ENCODE measurements at places on chromosomes 12 and 14. TPM values are rescaled to one million over a fixed set of nuclear protein-coding genes. Genes with fewer than 3 reads are reported as not detected.

- H3K4me3 ChIP-seq, result no peak overlapping the region
- no peaks in the 10 kb centered on the region for H3K27me3 ChIP-seq
- H3K4me1 ChIP-seq, result no peaks in the 10 kb centered on the region
- H3K36me3 ChIP-seq, result peaks cover 11% of the 10 kb centered on the region
- no peak overlapping the region for H3K27ac ChIP-seq
- DNase-seq, result no peak
These were observed 13.6 kb upstream of the SMARCC2 start for GRCh38 chr12:56202838-56203237.

- no peaks in the 10 kb centered on the region for H3K27me3 ChIP-seq
- DNase-seq, result no peak
- H3K4me3 ChIP-seq, result no peak overlapping the region
- no peak overlapping the region for H3K27ac ChIP-seq
These were observed 140.8 kb upstream of the CNTN1 start for GRCh38 chr12:40551466-40551865.

DNA sequence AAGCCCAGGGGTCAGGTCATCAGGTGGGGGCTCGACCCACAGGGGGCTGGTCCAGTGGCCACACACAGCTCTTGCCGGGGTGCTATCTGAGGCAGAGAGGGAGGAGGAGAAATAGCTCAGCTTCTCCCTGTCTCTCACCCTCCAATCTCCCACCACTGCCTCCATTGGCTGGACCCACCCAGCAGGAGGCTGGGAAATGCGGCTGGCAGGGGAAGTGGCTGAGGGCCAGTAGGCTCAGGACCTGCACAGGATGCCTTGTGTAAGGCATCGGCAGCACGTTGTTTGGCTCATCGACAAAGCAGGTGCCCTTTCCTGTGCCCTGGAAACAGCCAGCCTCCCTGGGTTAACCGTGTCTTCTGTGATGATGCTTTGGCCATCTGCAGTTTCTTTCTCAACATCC is 58.8 kb upstream of the SLC24A4 start:
- H3K36me3 ChIP-seq, result no peaks in the 10 kb centered on the region
- H3K27me3 ChIP-seq, result no peaks in the 10 kb centered on the region
- no peak overlapping the region for H3K4me3 ChIP-seq
- H3K27ac ChIP-seq, result no peak overlapping the region

DNA sequence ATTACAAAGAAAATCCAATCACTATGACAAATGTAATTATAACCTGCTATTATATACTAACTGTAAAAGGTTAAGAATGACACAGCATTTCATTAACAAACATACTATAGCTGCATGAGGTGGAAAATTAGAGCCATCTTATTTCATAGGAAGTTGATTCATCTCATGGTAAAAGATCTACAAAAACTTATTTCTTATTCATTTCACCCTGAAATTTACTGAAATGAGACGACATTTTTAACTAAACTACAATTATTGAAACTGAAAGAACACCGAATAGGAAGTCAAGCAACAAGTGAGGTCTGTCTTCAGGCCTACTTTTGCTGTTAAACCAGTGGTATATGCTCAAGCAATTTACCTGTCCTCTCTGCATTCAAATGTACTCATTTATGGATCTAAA is 87.2 kb downstream of the CEP83 start:
- H3K4me3 ChIP-seq, result no peak overlapping the region
- H3K27ac ChIP-seq, result no peak overlapping the region
- DNase-seq, result no peak
- H3K36me3 ChIP-seq, result no peaks in the 10 kb centered on the region
- no peaks in the 10 kb centered on the region for H3K27me3 ChIP-seq

Gene FOXA1
- total RNA-seq, result 1.3 TPM

DNA sequence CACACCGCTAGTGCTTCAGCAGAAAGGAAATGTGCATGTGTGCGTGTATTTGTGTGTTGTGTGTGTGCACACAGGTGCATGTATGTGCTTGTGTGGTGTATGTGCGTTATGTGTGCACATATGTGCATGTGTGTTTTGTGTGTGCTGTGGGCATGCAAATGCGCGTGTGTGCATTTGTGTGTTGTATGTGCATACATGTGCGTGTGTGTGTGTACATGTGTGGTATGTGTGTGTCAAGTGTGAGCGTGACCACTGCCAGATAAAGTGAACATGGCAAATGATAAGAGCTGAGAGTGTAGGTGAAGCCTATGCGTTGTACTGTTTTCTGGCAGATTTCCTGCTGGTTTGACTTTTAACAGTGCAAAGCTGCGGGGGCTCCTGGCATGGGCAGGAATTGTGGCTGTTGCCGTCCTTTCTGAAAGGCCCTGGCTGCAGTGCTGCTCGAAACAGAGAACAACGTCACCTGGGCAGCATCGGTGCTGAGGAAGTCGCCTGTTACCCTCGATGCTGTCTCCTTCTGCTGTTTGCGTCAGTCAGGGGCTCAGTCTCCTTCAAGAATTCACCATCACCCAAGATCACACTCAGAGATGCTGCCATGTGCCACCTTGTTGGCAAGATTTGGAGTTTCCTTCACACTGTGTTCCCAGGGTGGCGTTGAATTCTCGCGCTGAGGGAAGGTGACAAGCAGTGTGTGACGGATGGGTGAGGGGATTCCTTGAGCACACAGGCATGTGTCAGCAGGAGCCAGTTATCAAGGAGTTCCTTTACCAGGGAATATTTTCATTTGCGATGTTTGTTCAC is 56.1 kb downstream of the ADGRD1 start:
- no peak overlapping the region for H3K4me3 ChIP-seq
- H3K27ac ChIP-seq, result no peak overlapping the region
- no peaks in the 10 kb centered on the region for H3K36me3 ChIP-seq

DNA sequence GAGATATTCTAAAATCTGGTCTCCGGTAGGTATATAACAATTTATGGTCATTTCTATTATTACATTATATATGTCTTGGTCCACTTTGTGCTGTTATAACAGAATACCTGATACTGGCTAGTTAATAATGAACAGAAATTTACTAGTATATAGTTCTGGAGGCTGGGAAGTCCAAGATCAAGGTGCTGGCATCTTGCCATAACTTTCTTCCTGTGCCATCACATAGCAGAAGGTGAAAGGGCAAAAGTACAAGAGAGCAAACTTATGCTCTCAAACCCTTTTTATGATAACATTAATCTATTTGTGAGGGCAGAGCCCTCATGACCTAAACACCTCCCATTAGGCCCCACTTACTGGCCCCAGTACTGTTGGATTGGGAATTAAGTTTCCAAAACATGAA is 17.9 kb upstream of the BATF start:
- H3K27me3 ChIP-seq, result no peaks in the 10 kb centered on the region
- no peak overlapping the region for H3K4me3 ChIP-seq
- DNase-seq, result no peak
- H3K4me1 ChIP-seq, result no peaks in the 10 kb centered on the region

- no peaks in the 10 kb centered on the region for H3K36me3 ChIP-seq
- H3K27ac ChIP-seq, result no peak overlapping the region
- DNase-seq, result no peak
- no peaks in the 10 kb centered on the region for H3K4me1 ChIP-seq
These were observed 245.4 kb upstream of the TMEM132C start for GRCh38 chr12:128021561-128021960.

Gene COL2A1
- total RNA-seq, result 0.22 TPM

DNA sequence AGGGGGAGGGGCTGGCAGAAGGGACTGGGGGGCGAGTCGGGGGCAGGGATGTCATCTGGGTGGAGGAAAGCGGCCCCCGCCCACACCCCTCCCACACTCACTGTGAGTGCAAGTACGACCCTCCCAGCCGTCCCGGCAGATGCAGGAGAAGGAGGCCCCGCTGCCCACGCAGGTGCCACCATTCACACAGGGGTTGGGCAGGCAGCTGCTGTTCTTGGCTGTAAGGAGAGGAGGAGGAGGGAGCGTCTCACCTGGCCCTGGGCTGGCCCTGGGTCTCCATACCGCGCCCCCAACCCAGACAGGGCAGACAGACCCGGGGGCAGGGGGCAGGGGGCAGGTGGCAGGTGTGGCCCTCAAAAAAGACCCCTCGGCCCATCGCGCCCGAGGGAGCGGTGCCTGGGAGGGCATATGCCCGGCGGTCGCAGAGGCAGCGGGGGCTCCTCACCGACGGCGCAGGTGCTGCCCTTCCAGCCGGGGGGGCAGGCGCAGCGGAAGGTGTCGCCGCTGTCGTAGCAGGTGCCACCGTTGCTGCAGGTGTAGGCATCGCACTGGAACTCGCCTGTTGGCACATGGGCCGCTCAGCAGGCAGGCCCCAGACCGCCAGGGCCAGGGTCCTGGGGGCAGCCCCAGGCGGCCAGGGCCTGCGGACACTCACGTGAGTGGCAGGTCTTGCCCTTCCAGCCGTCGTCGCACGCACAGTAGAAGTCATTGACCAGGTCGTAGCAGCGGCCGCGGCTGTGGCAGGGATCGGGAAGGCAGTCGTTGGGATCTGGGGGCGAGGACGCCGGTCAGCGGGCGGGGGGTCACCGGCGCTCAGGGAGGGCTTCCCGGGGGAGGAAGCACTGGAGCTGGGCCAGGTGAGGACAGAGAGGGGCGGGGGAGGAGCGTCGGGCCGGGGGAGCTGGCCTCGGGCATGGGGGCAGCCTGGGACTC is 20.6 kb downstream of the JAG2 start:
- H3K36me3 ChIP-seq, result peaks cover 8% of the 10 kb centered on the region
- no peaks in the 10 kb centered on the region for H3K27me3 ChIP-seq
- no peak overlapping the region for H3K4me3 ChIP-seq
- H3K4me1 ChIP-seq, result no peaks in the 10 kb centered on the region
- no peak overlapping the region for H3K27ac ChIP-seq

Gene AEBP2
- total RNA-seq, result 44.6 TPM

DNA sequence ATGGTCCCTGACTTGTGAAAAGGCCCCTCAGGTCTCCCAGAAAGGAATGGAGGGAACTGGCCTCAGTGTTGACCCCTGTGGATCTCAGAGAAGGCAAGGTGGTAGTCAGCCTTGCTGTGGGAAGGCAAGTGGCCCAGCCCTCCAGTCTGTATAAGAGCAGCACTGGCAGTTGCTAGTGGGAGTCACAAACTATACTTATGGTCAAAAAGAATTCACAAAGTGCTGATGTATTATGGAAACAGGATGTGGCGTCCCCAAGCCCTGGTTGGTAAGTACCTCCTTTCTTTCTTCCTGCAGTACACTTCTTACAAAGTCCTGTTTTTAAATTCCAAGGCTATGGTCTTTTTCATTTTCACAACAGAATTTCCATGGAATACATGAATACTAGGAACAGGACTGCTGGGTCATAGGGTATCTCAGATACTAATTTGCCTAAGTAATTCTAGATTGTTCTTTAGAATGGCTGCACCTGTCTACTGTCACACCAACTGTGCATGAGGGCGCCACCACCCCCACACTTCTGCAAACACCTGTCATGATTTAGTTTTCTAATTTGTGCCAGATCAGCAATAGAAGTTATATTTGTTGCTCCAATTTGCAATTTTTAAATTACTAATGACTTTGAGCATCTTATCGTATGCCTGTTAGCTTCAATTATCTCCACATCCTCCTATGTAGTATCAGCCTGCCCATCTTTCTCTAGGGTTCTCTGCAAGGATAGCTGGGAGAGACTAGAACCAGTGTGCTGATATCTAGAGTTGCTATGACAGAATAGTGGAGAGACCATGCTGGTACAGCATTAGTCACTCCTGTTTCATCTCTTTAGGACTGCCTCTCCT is 40.7 kb upstream of the TMEM263 start:
- no peak overlapping the region for H3K4me3 ChIP-seq
- H3K27me3 ChIP-seq, result no peaks in the 10 kb centered on the region
- H3K27ac ChIP-seq, result no peak overlapping the region
- H3K4me1 ChIP-seq, result no peaks in the 10 kb centered on the region
- DNase-seq, result no peak

Gene PTCSC3
- total RNA-seq, result not detected

DNA sequence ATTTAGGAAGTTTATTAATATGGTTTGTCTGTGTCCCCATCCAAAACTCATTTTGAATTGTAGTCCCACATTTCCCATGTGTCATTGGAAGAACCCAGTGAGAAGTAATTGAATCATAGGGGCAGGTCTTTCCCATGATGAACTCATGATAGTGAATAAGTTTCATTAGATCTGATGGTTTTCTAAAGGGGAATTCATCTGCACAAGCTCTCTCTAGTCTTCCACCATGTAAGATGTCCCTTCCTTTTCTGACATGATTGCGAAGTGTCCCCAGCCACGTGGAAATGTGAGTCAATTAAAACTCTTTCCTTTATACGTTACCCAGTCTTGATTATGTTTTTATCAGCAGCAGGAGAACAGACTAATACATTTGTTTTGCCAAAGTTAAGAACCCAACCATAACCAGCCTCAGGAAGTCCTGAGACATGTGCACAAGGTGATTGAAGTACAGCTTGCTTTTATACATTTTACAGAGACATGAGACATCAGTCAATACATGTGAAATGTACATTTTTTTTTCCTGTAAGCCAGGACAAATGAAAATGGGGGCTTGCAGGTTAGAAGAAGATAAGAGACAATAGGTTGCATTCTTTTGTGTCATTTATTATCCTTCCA is 1136.7 kb downstream of the TMEM121 start:
- no peak for DNase-seq
- H3K4me3 ChIP-seq, result no peak overlapping the region
- H3K27me3 ChIP-seq, result no peaks in the 10 kb centered on the region
- H3K27ac ChIP-seq, result no peak overlapping the region
- no peaks in the 10 kb centered on the region for H3K4me1 ChIP-seq

- no peaks in the 10 kb centered on the region for H3K36me3 ChIP-seq
- H3K4me1 ChIP-seq, result peaks cover 5% of the 10 kb centered on the region
- H3K27me3 ChIP-seq, result no peaks in the 10 kb centered on the region
- no peak for DNase-seq
- no peak overlapping the region for H3K4me3 ChIP-seq
These were observed 516.5 kb upstream of the MGAT4C start for GRCh38 chr12:86772696-86773095.

Gene MANSC4
- not detected for total RNA-seq

- no peaks in the 10 kb centered on the region for H3K27me3 ChIP-seq
- DNase-seq, result no peak
- no peak overlapping the region for H3K4me3 ChIP-seq
- H3K36me3 ChIP-seq, result no peaks in the 10 kb centered on the region
- no peak overlapping the region for H3K27ac ChIP-seq
These were observed 269.9 kb downstream of the RPL10L start for GRCh38 chr14:46381674-46382073.

GRCh38 chr12:12891080-12891880 is at the start of gene GPRC5A:
Gene GPRC5A, plus strand, starts transcription at chr12:12891562. Its CDS starts 16,688 bp downstream, at chr12:12908250.
- H3K27ac ChIP-seq, result peak within 1 kb of the TSS; percentile 93
- DNase-seq, result peak; percentile 96
- peak within 1 kb of the TSS; percentile 91 for H3K4me3 ChIP-seq
- H3K27me3 ChIP-seq, result no peaks in the 10 kb centered on the region
- no peaks in the 10 kb centered on the region for H3K36me3 ChIP-seq
